Occipital lobe (tissue), 3 donors: ENCODE measurements at places on chromosomes 2 and 18. TPM values are rescaled to one million over a fixed set of nuclear protein-coding genes. Genes with fewer than 3 reads are reported as not detected.

The SLC9A4 gene
- 0.62 TPM for total RNA-seq

The SYT4 gene
- total RNA-seq: 499 TPM

The ALPP gene
- total RNA-seq: not detected

The RAB12 gene
- total RNA-seq: 113 TPM

The CDH7 gene
- 2.3 TPM for total RNA-seq

- no peak for DNase-seq
These were observed 34.5 kb downstream of the STK39 start for GRCh38 chr2:168212866-168213265.

DNA sequence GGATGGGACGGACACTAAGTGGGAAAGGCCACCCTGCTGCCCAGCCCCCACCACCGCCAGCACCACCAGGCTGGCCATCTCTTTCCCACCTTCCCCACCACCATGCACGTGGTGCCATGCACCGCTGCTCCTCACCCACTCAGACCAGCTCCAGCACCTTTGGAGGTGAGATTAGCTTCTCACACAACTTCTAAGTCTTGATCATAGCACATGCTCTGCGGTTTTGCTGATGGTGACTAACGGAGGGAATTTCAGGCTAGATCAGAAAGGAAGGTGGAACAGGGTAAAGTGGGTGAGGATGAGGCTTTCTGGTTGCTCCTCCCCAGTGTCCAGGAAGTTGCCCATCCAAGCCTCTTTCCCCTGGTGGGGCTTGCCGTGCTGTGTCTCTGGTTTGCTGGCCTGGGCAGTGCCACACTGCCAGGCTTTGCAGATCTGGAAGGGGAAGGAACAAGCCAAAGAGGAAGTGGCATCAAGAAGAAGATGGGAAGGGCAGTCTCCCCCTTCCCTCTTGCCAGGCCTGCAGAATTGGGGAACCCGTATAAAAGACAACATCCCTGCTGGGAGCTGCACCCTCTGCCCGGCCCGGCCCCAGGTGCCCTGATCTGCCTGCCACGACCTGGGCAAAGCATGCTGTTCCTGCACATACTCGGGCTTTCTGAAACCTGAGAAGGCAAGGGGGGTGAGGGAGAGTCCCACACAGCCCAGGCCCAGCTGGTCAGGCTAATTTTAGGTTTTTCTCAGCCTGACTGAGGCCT is 44.3 kb upstream of the CAB39 start:
- no peak for DNase-seq

GRCh38 chr18:65737471-65737955 is 13.3 kb upstream of the CDH7 start:
- DNase-seq: no peak

- no peak for DNase-seq
These were observed 18.8 kb upstream of the MMADHC start for GRCh38 chr2:149606251-149606811.
